ENCODE measurements at places on chromosomes 6 and 20. TPM values are rescaled to one million over a fixed set of nuclear protein-coding genes. Genes with fewer than 3 reads are reported as not detected.

Gene TBC1D22B
- polyA plus RNA-seq = 7.0 TPM

Gene ZSCAN23
- polyA plus RNA-seq = 3.6 TPM

- DNase-seq = no peak
- no peak overlapping the region for H3K4me3 ChIP-seq
- H3K27ac ChIP-seq = no peak overlapping the region
- H3K27me3 ChIP-seq = peaks cover 6% of the 10 kb centered on the region
- no peaks in the 10 kb centered on the region for H3K36me3 ChIP-seq
Observed at GRCh38 chr20:4737857-4738627, 16.3 kb downstream of the PRND start.

GRCh38 chr20:19376451-19377229 is 164.2 kb downstream of the SLC24A3 start:
- H3K4me3 ChIP-seq = no peak overlapping the region
- H3K27ac ChIP-seq = no peak overlapping the region
- no peak for DNase-seq
- no peaks in the 10 kb centered on the region for H3K36me3 ChIP-seq
- H3K27me3 ChIP-seq = no peaks in the 10 kb centered on the region

- H3K27ac ChIP-seq = no peak overlapping the region
- no peak overlapping the region for H3K4me3 ChIP-seq
- H3K36me3 ChIP-seq = no peaks in the 10 kb centered on the region
- DNase-seq = no peak
- H3K27me3 ChIP-seq = peaks cover 8% of the 10 kb centered on the region
Observed at GRCh38 chr6:1146500-1146899, 165.4 kb upstream of the FOXQ1 start.

- no peak overlapping the region for H3K4me3 ChIP-seq
- DNase-seq = no peak
- H3K27ac ChIP-seq = no peak overlapping the region
- no peaks in the 10 kb centered on the region for H3K4me1 ChIP-seq
- H3K36me3 ChIP-seq = peaks cover 19% of the 10 kb centered on the region
- no peaks in the 10 kb centered on the region for H3K27me3 ChIP-seq
Observed at GRCh38 chr6:45915780-45916468, 99.7 kb downstream of the CLIC5 start.
